ENCODE measurements at places on chromosomes 2 and 18.

- DNase-seq: no peak
These were observed 18.4 kb upstream of the SELENOI start for GRCh38 chr2:26327291-26328272.

GRCh38 chr18:44884431-44884830 is 203.7 kb downstream of the SETBP1 start:
- no peak for DNase-seq

DNA sequence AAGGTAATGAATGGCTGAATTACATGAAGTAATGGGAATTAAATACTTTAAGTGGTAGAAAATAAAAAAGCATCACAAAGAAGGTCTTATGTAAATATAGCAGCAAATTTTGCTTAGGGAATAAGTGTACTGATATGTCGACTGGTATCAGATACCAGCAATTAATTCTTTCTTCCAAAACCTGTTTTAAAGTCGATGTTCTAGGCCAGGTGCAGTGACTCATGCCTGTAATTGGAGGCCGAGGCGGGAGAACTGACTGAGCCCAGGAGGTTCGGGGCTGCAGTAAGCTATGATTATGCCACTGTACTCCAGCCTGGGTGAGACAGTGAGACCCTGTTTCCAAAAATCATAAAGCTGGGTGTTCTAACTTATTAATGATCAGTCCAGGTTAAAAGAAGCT is 30.3 kb downstream of the SP3 start:
- DNase-seq: no peak

DNA sequence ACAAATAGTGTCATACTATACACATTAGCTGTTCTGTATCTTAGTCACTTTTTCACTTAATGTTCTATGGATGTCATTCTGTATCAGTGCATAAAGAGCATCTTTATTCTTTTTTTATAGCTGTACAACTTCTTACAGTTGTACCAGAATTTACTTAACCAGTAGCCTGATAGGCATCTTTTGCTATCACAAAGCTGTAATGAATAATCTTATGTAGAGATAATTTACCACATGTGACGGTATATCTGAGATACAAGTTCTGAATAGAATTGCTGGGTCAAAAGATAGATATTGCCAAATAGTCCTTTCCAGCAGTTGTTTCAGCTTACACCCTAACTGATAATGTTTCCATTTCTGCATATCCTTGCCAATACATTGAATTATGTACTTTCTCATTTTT is 70.0 kb downstream of the PTRHD1 start:
- DNase-seq: no peak

GRCh38 chr2:11945139-11946126 is 199.0 kb downstream of the LPIN1 start:
- no peak for DNase-seq

DNA sequence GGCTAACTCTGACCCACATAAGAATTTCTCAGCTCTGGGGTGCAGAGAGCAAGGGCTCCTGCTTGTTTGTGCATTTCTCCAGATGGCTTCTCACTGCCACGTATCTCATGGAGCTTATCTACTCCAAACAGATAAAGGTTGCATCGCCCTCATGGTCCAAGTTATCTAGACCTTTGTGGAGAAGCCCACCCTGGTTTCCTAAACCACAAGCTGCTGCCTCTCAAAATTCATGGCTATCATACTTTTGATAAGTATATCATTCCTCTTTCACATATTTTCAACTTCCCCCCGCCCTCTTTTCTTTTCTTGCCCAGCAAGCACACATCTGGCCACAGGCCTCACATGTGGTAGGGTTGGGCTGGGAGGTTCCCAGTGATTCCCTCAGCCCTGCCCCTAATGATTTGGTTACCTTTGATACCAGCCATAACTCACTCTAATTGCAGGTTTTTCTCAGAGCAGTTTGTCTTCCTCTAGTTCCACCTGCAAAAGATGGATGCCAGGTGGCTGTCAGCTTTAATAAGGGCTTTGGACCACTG is 146.0 kb downstream of the RHBDD1 start:
- DNase-seq: no peak
